NCI-H1092 treated with DMSO at 0.1 percent for 48 hours (cell line): ENCODE measurements at places on chromosomes 5 and 9.

- no peak for DNase-seq
These were observed 301.4 kb downstream of the ELAVL2 start for GRCh38 chr9:23524607-23525155.

GRCh38 chr9:93577975-93578682, 1.7 kb downstream of the PHF2 start:
- no peak for DNase-seq

- no peak for DNase-seq
These were observed 686.5 kb upstream of the ACO1 start for GRCh38 chr9:31697956-31698355.

DNA sequence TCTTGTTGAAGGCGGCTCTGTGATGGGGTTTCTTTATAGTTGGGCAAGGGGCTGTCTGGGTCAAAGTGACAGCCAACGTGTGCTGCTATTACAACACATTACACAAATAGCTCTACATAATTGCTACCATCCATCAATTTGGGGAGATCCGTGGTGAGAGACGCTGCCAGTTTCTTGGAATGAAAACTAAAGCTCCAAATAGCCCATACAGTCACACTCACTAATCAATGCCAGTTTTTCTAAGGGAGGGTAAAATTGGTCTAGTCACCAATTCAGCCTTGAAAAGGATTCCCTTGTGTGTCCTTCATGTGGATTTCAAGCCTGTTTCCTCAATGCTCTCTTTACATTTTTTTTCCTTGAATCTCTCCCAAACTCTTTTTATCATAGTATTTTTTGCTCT, 343.3 kb upstream of the KLF4 start:
- DNase-seq = no peak

DNA sequence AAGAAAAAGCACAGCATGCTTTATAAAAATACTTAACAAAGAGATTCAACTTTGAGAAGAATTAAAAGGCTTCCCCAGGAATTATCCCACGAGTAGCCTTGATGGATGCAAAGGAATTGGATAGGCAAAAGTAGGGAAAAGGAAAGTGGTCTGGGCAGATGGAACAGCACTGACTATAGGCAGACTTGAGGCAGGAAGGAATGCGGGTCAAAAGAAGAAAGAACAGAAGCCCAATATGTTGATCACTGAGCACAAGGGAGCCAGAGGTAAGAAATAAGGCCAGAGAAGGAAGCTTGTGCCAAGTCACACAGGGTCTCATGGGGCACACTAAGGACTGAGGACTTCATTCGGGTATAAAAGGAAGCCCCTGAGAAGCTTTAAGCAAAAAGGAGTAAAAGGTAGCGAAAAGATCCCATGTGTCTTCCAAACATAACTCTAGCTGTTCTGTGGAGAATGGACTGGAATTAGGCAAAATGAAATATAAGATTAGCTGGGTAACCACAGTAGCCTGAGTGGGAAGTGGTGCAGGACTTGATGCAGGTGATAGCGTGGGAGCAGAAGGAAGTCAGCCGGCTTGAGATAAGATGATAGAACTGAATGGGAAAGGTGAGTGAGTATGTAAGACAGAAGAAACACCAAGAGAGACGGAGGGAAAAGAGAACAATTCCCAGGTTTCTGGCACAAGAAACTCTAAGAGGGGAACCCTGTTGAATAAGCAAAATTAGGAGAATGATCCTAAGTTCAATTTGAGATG, 106.6 kb downstream of the DENND1A start:
- no peak for DNase-seq
